Right ventricle myocardium inferior (tissue), 1 donor: ENCODE measurements at places on chromosomes 1 and 21.
A peak's percentile ranks its signal among the peaks of the same experiment; 100 is the strongest.

- no peak for DNase-seq
These were observed 1242.4 kb upstream of the ADGRL4 start for GRCh38 chr1:80248886-80249285.

DNA sequence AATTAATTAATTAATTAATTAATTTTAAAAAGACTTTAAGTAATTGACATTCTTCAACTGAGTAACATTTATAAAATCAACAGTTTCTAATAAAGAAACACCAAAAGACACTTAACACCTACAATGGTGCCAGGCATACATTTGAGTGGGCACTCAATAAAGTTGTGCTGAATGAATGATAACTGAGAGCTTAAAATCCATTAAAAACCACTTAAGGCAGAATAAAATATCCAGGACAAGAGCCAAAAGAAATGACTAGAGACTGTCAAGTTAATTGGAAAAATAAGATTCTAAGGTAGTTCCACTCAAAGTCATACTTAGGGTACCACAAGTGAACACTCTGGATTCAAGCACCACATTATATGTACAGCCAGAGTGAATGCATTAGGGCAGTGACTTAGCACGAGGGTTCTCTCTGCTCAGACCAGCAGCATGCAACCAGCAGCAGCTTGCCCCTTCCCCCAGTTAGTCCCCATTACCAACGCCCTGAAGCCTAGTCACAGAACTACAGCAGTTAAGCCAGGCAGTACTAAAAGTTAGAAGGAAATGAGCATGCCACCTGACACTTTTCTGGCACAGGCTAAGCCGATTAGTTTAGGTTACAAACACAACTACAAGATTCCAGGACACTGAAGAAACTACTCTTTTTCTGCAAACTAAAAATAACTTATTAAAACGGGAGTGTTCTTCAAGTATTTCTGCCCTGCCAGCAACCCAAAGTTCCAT, 46.5 kb downstream of the LUZP1 start:
- DNase-seq, result no peak

DNA sequence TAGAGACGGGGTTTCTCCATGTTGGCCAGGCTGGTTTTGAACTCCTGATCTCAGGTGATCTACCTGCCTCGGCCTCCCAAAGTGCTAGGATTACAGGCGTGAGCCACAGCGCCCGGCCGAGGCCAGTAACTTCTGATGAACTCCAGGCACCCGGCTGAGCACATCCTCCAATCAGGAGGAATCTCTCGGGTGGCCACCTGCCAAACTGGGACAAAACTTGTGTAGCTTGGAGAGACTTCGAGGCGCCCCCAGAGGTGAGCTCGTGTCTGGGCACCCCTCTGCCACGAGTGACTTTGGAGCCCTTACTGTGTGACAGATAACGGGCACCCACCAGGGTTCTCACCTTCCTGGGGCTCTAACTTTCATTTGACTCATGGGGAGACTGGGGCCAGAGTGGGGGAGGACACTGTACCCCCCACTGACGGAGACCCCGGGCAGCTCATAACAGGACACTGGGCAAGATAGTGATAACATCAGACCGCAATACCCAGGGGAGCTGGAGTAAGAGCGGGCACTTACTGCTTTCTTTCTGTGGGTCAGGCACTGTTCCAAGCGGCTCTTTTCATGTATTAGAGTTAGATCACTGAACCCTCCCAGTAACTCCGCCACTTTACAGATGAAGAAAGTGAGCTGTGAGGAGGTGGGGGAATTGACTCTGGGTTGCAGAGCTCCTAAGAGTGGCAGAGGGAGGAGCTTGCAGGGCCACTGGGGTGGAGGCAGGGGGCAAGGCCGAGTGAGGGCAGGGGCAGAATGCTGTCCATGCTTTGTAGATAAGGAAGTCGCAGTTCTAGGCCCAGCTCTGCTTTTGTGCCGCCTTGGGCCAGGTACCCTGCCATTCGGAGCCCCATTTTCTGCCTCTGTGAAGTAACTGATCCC, 1.9 kb upstream of the PADI2 start:
- DNase-seq, result no peak

DNA sequence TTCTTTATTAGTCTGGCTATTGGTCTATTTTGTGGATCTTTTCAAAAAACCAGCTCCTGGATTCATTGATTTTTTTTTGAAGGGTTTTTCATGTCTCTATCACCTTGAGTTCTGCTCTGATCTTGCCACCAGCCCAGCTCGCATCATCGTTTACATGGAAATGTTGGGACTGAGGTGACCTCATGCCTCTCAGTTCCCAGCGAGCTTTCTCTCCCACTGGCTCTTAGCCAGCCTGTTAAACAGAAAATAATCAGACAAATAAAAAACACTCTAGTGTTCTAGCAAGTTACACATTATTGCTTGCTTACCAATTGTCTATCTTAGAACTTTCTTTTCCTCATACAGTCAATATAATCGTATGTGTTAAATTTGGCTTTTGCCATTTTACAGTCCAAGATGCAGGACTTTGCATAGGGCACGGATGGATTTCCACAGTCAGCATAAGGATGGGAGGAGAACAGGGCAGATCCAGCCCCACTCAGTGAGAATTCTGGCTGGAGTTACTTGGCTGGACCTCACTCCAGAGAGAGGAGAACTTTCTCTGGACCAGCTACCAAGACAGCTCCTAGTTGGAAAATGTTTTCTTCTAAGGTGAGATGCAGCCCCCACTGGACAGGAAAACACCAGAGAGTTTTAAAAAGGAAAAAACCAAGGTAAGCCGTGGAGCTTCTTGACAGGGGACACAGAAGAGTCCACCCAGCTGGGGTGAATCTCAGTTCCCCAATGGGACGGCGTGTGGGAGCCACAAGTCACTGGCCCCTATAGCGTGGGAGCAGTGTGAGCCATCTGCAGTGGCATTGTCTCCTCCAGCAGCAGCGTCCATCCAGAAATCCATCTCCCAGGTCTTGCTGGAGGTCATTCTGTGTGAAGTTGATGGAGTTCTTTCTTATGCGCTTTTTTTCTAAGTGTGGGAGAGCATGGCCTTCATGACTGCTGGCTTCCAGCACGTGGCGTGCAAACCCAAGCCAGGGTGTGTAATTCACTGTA, 17.6 kb downstream of the PGBD2 start:
- DNase-seq, result no peak

DNA sequence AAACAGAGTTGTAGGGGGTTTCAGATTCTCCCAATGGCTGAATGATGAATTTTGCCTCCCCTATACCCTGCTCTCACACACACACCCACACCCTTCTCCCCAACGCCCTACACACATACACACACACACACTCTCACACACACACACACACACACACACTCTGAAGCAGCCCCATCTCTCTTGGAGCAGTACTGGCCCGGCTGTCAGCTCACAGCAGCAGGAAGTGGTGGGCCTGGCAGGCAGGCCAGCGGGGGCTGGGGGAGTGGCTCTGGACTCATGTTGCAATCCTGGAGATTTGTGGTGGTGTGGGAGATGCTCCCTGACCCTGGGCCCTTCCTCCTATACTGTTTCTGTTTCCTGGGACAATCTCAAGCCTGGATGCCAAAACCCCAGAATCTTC, 2.2 kb downstream of the IKBKE start:
- no peak for DNase-seq

- peak; percentile 68 for DNase-seq
These were observed at the start of gene AK5 for GRCh38 chr1:77281491-77282186. Gene AK5, plus strand, starts transcription at chr1:77282019. Its CDS starts 295 bp downstream, at chr1:77282314.

- DNase-seq, result peak; percentile 41
These were observed 71.3 kb downstream of the GRIK3 start for GRCh38 chr1:36963006-36963405.

DNA sequence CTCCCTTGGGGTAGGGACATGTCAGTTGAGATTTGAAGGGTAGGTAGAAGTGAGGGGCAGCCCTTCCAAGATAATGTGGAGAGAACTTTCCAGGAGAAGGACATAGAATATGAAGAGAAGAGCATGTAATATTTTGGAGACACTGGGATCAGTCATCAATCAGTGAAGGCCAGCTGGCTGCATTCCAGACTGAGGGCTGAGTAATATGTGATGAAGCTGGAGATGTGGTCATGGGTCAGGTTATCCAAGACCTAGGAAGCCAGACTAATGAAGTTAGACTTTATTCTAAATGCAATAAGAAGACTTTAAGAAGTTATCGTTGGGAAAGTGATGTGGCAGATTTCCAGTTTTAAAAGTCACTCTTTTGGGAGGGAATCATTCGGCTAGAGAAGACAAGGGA, 262.0 kb downstream of the HMCN1 start:
- peak; percentile 50 for DNase-seq

- DNase-seq, result no peak
These were observed 135.7 kb downstream of the RGS7 start for GRCh38 chr1:241221319-241221718.

DNA sequence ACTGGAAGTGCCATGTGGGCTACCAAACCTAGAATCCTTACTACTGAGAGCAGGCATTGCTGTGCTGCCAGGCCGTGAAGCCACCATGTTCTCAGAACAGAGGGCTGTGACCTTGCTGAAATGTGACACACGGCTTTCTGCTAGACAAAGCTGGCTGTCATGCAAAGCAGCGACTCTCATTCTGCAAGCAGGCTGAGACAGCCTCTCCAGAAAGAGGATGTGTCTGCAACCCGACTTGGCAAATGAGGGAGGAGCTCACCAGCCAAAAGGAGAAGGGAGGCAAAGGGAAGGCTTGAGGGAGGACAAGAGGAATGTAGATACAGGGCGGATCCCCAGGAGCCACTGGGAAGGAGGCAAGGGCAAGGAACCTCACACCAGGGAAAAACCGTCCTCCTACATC, 85.7 kb upstream of the KRTAP19-8 start:
- no peak for DNase-seq

GRCh38 chr21:45283035-45283610, 4.6 kb downstream of the POFUT2 start:
- no peak for DNase-seq

DNA sequence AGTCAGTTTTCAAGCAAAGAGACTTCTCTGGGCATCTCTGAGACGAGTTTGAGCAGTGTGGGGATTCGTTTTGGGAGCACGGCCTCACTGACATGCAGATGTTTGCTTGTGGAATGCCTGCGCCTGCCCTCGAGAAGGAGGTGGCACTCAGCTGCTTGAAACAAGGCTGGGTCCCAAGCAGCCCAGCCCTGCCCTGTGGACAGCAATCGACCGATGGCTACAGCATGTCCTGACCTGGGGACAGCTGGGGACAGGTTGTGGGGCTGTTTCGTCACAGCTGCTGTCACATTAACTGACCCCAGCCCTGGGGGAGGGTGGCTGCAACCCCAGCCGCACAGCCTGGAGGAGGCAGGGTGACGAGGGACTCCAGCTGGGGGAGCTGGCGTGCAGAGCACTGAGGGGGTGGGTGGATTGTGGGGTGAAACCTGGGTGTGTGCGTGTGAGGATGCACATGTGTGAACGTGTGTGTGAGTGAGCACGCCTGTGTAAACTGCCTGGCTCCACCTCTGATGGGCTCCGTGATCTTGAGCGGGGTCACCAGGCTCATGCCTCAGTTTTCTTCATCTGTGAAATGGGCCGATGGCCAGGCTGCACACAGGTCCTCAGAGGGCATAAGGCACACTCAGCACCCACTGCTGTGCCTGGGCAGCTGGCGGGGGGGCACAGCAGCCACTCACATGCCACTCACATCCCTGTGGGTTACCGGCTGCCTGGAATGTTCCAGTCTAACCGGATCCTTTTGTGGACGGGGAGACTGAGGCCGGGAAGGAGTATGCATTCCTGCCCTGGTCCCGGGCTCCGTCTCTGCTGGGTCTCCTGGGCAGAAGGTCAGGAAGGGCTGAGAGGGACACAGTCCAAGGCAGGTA, 49.3 kb downstream of the COL18A1 start:
- DNase-seq, result peak; percentile 50

GRCh38 chr1:10626131-10626731, 151.5 kb downstream of the PEX14 start:
- peak; percentile 50 for DNase-seq

DNA sequence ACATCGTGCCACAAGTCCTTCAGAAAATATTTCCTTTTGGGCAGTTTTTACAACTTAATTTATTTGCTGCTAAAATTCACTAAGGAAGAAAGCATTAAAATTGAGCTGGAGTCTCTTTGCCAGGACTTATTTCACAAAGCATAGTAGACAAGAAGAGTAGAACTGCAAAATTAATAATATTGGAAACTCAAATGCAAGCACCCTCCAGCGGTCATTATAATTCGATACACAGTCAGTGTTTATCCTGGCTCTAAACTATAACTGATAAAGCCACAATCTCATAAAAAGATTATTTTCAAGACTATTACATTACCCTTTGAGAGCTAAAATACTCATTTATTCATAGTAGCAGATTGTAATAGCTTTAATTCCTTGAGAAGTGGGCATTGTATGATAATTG, 655.4 kb downstream of the RWDD3 start:
- no peak for DNase-seq

DNA sequence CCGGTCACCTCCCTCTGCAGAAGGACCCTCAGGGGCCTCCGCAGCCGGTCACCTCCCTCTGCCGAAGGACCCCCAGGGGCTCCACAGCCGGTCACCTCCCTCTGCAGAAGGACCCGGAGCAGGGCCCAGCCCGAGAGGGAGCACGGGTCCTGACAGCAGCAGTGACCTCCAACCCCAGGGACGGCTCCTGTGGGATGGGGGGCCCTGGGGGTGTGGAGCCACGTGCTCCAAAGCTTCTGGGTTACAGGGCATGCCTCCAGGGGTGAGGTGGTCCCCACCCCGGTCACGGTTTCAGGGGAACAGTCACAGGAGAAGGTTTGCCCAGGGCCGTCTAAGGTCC, 40.3 kb downstream of the SLC19A1 start:
- no peak for DNase-seq

GRCh38 chr1:29653034-29653810, 416.9 kb downstream of the PTPRU start:
- DNase-seq, result no peak

DNA sequence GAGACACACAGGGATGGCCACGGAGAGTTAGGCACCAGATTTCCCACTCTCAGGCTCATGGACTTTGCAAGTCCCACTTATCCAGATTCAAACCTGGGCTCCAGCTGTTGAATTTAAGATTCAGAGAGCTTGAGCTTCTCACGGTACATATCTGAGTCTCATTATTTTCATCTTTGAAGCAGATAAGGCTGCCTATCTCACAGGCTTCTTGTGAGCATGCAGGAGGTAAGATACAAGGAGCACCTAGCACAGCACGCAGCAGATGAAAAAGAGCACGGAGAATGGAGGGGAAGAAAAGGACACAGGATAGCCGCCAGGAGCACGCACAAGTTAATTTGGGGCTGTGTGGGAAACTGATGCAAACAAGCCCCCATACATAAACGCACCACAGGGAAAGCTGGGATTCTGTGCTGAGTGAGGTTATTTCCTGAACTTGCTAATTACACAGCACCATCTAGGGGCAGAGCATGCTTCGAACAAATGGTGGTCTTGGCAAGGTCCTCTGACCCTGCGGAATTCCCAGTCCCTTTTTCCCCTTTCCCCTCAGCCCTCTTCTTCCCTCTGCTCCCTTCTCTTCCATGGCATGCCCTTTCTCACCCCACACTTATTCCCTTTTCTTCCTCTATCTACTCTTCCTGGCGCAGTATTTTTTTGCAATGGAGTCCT, 134.7 kb upstream of the VANGL1 start:
- no peak for DNase-seq

DNA sequence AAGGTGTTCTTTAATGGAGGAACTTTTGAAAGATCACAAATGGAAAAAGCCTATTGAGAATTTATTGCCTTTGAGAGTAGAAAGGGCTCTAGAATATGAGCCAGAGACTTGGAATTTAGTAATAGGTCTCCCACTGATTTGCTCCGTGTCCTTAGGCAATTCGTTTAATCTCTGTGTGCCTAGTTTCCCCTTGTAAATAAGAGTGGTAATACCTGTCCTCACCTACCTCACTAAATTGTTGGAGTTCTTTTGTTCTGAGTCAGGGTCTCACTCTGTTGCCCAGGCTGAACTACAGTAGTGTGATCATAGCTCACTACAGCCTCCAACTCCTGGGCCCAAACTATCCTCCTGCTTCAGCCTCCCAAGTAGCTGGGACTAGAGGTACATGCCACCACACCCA, 15.0 kb upstream of the TEKT2 start:
- DNase-seq, result no peak
